ENCODE measurements at places on chromosomes 13 and 19.

- no peak for DNase-seq
Measured at GRCh38 chr13:25905611-25906010, 146.2 kb downstream of the SHISA2 start.

DNA sequence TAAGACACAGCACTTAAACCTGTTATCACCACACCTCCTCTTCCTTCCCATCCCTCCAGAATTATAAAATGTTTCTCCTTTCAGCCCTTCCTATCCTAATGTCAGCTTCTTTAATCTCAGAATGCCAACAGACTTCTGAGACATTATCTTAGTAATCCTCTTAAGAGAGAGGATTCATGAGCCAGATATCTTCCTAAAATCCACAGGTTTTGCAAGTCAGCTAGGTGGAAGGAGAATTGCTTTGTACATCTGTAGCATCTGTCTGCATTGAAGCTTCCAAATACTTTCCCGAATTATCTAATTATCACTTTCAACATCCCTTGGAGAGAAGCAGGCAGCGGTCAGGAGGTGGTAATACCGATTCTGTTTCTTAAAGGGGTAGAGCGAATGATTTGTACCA, 179.1 kb downstream of the DCT start:
- no peak for DNase-seq

DNA sequence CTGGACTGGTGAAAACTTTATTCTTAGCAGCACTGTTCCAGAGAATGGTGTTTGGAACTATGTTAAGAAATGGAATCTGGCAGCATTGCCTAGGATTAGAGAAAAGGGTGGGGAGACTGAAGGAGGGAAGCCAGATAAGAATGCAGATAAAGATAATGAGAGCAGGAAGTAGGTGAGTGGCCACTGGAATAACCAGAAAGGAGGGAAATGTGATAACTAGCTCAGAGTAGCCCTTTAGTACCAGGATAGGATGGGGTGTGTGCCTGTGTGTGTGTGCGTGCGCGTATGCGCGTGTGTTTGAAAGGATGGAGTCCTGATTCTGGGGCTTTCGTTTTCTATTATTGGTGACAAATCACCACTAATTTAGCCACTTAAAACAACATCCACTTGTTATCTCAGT, 33.4 kb upstream of the FRY start:
- DNase-seq: no peak

GRCh38 chr13:33218020-33218419, 67.5 kb downstream of the STARD13 start:
- no peak for DNase-seq

- DNase-seq: no peak
Measured at GRCh38 chr19:11364296-11364904, 9.2 kb downstream of the PLPPR2 start.

DNA sequence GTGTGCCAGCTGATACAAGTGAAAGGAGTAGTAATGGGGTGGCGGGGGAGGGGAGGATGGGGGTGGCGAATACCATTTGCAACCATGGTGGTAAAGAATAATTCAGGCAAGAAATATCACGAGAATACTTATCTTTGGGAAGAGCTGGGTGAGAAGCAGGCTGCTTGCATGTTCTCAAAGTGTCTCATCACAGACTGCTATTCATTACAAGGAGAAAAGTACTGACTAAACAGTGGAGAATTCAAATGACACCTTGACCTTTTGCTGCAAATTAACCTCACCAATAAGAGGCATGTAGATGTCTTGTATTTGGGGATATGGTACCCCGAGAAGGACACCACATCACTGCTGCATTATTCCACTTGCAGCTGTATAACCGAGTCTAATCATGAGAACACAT, 585.7 kb upstream of the GPC6 start:
- no peak for DNase-seq

DNA sequence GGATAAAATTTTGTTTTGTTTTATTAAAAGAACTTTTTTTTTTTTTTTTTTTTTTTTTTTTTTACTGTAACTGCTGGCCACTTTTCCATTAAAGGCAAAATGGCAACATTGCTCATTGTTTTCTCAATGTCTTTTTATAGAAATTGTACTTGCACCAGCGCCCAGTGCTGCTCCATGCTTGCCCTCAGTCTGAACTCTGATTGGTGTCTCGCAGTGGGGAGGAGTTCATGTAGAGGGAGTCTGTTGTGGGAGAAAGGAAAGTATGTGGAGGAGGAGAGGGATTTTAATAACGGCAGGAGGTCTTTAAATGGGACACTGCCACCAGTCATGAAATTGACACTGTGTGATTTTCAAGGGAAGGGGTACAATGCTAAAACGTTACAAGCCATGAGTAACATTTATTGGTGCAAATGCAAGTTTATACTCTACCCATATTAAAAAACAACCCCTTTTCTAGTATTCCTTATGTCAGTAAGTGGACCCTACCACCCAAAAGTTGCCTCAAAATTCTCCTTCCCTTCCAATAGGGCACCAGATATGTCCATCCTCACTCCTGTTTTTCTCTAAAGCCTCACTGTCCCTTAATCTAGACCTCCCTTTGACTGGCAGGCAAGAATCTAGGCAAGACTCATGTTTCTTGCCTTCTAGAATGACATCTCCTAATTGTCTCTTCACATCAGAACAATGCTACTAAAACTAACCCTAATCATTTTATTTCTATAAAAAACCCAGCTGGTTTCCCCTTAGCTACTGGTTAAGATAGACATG, 3.2 kb downstream of the RASL11A start:
- DNase-seq: no peak

All from T1000 (cell line).